ENCODE measurements at places on chromosomes 12 and 14. TPM values are rescaled to one million over a fixed set of nuclear protein-coding genes. Genes with fewer than 3 reads are reported as not detected.
A peak's percentile ranks its signal among the peaks of the same experiment; 100 is the strongest.

DNA sequence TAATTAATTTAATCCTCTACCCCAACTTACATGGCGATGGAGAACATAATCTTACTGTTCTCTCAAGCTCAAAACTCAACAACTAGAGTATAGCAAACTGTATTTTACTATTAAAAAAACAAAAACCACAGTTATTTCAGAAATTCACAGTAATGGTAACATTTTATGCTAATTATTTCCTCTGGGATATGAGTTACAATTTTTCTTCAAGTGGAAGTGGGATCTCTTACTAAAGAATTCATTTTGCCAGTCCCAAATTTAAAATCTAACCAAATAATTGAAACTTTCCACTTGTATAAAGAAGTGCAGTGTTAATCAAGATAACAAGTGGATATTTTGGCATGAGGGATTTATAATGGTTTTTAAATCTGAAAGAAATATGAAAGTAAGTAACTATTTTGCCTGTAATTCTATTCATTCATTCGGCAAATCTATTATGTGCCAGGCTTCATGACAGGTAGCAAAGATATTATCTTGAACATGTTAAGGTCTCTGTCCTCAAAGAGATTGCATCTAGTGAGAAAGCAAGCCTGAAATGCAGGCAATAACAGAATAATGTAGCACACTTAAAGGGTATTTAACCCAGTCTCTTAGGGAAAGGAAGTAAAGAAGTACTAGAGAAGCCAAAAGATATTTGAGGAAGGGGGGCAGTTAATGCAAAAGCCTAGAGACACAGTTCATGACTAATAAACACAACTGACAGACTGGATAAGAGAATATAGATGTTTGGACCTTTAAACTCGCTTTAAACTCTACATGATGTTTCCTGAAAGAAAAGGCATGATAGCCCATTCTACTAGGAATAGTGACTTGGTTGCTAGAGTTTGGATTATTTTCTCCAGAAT lies 44.0 kb downstream of the TAOK3 start:
- DNase-seq: no peak

- no peak for DNase-seq
These were observed 795.5 kb downstream of the C12orf50 start for GRCh38 chr12:87233671-87234070.

GRCh38 chr14:54719406-54719805 lies 152.5 kb downstream of the SAMD4A start:
- no peak for DNase-seq

- DNase-seq: no peak
These were observed 94.4 kb downstream of the BICD1 start for GRCh38 chr12:32201096-32201495.

DNA sequence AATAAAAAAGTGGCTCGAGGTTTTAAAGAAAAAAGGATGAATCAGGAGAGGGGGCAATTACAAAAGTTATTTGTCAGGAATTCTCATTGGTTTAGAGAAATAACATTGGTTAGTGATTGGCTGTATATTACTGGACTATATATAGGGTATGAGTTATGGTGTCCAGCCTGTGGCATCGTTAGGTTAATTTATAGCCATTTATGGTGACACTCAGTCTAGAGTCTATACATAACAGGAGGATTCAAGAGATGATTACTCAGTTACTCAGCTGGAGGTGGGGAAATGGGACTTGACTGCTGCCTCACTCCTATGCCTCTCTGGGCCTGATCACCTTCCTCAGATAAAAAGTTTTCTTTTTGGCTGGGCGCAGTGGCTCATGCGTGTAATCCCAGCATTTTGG lies 25.6 kb upstream of the NFYB start:
- no peak for DNase-seq

KCNH5 gene
- not detected for total RNA-seq

- no peak for DNase-seq
These were observed 39.9 kb downstream of the MYO1H start for GRCh38 chr12:109387425-109388166.

DNA sequence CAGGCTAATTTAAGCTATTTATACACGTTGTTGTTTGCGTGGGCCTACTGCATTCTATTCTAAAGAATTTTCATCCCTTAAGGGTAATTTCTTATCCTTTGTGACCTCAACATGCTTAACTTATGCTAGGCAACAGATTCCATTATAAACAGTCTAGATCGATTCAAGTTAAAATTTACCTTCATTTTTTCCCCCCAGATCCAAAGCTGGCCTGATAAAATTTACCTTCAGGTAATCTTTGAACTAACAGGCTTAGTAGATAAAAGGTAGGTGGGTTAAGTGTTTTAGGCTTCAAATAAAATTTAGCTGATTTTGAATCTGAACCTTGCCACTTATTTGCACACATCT lies 389 bp upstream of the CCNB1IP1 start:
- no peak for DNase-seq

PRICKLE1 gene
- 4.7 TPM for total RNA-seq

DNA sequence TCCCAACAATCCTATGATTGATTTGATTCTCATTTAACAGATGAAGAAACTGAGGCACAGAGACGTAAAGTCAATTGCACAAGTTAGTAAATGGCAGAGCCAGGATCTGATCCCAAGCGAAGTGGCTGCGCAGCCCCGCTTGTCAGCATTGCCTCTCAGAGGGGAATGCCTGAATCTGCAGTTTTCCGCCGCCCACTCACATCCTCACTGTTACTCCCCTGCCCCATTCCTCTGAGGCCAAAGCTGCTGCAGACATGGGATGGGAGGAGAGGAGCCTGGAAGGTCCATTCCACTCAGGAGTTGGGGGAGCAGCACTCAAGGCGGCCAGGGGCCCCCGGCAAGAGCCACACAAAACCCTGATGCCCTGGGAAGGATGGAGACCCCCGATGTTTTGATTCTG lies 1.0 kb downstream of the NRIP2 start:
- DNase-seq: no peak

DNA sequence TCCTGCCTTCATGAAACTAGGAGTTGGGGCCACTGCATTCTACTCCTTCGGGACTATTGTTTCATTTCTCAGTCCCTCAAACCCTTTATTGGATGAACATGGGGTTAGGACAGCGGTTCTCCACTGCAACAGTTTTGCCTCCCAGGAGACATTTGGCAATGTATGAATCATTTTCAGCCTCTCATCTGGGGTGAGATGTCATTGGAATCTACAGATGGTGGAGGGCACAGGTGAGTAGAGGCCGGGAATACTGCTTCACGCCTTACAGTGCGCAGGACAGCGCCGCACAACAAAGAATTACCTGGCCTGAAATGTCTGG lies 649 bp upstream of the GNPNAT1 start:
- no peak for DNase-seq

POTEG gene
- total RNA-seq: not detected

DNA sequence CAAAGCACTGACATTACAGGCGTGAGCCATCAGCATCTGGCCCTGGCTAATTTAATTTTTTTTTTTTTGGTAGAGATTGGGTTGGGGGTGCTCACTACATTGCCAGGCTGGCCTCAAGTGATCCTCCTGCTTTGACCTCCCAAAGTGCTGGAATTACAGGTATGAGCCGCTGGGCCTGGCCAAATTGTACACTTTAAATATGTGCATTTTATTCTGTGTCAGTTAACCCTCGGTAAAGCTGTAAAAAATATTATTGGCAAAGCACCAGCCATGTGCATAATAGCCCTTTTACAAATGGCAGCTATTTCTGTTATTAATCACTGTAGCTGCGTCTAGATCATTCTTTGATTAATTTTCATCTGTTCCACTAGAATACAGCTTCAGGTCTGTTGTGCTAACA lies 12.0 kb downstream of the TMEM119 start:
- DNase-seq: no peak

- DNase-seq: peak; percentile 85
These were observed 13.2 kb upstream of the SERPINA3 start for GRCh38 chr14:94598816-94599655.

DNA sequence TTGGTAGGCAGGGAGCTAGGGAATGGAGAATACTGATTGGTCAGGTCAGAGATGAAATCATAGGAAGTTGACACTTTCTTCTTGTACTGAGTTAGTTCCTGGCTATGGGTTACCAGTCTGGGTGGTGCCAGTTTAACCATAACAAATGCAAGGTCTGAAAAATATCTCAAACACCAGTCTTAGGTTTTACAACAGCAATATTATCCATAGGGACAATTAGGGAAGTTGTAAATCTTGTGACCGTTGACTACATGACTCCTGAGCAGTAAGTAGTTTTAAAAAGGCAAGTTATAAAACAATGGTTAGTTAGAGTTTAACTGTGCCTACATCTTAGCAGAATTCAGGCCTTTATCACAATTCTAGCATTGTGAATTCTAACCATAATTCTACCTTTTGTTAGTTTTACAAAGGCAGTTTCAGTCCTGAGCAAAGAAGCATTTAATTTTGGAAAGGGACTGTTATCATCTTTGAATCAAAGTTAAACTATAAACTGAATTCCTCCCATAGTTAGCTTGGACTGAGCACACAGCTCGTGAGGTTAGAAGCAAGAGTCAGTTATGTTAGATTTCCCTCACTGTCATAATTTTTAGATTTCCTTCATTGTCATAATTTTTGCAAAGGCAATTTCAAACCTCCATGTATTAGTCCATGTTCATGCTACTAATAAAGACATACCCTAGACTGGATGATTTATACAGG lies 19.7 kb upstream of the MON2 start:
- no peak for DNase-seq

GRCh38 chr12:54200412-54200811 lies 11.6 kb upstream of the SMUG1 start:
- no peak for DNase-seq
